NCI-H774 (cell line): ENCODE measurements at places on chromosomes 11 and 22.

DNA sequence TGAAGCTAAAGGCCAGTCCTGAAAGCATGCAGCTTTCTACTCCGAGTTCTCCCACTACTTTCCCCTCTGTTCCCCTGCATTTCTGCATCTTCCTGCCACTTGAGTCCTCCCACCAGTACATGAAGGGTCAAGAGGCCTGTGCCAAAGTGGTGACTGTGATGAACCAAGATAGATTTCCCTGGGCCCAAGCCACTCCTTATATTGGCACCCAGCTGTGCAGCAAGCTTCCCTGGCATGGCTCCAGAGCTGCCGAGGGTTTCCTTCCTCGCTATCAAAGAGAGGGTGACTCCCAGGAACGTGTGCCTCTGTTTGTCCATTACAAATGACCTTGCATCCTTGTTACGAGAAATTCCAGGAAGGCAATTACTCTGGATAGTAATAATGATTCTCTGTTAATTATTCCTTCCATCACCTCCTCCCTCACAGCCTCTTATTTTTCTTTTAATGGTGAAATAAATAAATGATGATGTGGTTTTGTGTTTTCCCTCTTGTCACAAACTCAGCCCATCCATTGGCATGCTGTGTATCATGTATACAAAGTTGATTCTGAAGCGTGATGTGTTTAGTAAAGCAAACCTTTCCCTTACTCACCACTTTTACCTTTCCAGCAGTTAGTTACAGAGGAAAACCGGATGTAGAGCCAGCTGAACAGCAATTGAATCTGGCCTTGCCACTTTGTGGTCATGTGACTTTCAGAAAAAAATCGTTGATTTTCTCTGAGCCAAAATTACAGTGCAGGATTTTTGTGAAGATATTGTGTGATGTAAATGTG is 8.3 kb downstream of the SRSF8 start:
- no peak for DNase-seq

DNA sequence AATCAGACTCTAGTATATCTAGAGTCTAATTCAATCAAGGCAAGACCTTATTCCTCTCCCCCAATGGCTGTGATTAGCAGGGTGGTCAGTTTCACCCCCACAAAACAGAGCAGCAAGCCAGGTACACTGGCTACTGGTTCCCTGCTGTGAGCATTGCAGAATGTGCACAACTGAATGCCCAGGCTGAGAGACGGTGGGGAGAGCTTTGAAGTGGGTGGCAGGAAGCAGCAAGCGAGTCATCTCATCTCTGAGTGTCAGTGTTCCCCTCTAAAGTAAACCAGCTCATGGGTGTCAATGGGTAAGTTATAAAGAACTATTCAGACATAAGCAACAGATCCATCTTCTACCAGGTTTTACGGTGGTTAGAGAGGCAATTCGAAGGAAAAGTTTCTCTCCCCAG is 37.6 kb downstream of the GAB4 start:
- no peak for DNase-seq

DNA sequence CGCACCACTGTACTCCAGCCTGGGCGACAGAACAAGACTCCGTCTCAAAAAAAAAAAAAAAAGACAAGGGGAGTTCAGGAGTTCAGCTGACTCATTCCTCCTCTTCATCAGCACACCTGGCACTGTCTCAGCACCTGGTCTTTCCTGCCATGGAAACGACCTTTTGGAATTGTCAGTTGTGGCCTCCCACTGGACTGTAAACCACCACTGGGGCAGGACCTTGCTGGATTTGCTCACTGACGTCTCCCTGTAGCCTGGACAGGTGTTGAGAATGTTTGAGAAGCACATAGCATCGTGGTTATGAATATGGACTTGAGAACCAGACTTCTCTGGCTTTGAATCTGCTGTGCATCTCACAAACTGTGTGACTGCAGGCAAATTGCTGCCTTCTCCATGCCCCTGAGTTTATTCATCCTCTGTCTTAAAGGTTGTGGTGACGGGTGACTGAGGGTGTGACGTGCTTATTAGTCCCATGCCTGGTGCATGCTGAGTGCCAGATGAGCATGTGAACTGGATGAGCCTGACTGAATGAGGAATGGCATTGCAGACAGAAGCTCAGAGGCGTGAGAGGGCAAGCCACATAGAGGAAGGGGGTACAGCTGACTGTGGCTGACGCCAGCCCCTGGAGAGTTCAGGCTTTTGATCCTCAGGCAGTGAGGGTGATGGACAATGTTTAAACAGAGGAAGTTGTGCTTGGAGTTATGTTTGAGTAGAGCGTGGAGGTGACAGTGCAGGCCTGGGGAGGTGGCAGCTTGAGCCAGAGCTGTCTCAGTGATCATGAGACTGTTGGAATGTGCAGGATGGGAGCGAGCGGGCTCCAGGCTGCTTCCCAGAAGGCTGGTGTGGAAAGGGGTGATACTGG is 12.7 kb downstream of the TOM1 start:
- peak; percentile 6 for DNase-seq

DNA sequence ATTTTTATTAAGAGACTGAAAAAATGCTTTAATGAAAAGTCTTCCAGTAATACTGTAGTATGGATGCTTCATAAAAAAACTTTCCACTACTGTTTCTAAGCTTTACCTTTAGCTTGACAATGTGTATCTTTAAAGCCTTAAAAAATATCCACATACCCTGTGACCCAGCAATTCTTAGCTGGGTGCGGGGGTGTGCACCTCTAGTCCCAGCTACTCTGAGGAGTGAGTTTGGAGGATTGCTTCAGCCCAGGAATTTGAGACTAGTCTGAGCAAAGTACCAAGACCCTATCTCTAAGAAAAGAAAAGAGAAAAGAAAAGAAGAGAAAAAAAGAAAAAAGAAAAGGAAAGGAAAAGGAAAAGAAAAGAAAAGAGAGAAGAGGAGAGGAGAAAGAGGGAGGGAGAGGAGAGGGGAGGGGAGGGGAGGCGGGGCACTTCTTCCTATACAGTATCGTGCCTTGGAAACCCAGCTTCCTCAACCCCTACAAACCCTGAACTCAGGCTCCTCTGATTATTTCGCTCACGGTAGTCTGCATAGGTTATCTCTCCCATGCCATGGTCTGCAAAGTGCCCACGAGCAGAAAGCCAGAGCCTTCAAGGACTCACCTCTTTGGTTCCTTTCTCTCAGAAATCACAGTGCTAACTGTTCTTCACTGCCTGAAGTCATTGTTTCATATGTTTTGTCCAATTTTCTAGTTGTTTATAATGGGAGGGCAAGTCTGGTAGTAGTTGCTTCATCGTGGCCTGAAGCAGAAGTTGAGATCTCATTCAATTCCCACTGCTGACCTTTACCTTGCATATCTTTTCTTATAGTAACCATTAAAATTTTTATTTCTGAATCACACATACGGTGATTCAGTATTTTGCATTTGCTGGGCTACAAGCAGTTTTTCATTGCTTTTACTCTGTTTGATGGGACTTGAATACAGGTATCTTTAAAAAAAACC is 82.2 kb downstream of the FAM83F start:
- no peak for DNase-seq

DNA sequence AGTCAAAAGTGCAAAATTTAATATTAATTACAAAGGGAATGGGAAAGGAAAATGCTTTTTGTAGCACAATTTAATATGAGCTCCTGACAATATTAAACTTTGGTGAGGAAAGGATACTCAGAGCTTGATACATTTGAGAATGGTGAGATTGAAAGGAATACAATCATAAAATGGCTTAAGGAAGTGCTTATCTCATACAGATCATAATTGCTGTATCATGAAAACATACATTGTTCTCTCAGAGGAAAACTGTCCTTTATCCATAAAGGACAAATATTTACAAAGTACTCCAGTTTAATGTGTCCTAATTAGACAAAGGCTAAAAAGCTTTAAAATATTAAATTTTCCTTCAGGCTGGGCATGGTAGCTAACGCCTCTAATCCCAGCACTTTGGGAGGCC is 260.4 kb downstream of the TMEM135 start:
- DNase-seq: no peak

- no peak for DNase-seq
Observed at GRCh38 chr11:100928426-100928825, 201.2 kb downstream of the PGR start.

DNA sequence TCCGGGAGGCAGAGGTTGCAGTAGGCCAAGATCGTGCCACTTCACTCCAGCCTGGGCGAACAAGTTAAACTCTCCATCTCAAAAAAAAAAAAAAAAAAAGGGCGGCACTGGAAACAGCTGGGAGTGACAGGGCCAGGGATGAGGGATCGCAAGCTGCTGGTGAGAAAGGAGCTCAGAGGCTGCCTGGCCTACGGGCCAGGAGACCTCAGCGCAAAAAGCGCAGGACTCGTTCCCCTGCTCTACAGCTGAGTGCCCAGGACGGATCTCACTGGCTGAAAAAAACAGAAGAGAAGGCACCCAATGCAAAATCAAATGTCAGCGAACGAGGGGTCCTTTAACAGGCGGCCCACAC is 650 bp upstream of the NUP50 start:
- DNase-seq: no peak

DNA sequence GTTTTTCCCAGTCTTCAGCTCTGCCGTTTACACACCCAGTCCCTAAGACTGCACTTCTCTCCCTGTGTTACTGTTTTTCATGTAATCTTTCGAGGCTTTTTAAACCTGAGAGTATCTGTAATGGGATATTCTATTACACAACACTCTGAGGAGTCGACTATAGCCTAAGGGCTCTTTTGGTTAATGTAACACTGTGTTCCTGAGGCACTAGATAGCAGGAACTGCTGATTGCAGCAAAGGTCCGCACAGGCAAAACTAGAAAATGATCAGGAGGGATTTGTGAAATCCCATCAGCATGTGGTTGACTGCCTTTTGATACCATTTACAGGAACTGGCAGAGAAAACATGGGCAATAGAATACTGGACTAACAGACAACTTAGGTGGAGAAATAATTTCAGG is 512.3 kb upstream of the RAG2 start:
- no peak for DNase-seq

DNA sequence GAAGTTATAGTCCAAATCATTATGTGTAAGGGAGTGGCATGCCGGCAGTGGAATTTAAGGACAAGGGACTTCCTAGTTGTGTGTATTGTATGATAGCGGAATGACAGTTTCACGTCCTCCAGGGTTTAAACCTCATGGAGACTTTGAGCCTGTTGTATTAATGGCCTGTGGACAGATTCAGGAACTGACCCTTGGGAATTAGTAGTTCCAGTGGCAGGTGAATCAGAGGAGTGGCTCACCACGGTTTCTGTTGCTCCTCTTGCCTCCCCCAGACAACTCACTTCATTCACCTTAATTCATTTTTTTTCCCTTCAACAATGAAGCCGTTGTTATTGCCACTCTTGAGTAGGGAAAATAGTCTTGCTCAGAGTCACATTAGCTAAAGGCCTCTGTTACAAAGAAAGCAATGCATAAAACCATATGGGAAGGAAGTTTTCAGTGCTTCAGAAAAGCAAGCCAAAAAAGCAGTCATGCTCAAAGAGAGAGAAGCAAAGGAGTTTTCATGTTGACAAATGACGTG is 22.6 kb downstream of the AMOTL1 start:
- no peak for DNase-seq

- DNase-seq: no peak
Observed at GRCh38 chr11:125239585-125240560, 75.3 kb downstream of the PKNOX2 start.

DNA sequence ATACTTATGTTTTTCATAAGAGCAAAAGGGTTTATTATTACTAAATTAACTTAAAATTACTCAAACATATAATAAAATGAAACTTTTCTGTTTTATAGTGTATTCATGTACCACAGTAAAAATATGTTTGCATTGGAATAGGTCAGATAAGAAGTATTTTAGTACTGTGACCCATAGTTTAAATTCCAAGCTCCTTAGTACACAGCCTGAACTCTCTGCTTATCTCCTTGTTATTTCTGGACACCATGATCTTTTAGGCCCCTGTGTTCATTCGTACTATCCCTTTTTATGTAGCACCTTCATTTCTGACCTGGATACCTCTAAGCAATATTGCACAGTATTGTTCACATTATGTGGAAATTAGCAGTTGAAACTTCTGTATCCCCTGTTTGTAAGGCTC is 296.7 kb upstream of the SYN3 start:
- no peak for DNase-seq

DNA sequence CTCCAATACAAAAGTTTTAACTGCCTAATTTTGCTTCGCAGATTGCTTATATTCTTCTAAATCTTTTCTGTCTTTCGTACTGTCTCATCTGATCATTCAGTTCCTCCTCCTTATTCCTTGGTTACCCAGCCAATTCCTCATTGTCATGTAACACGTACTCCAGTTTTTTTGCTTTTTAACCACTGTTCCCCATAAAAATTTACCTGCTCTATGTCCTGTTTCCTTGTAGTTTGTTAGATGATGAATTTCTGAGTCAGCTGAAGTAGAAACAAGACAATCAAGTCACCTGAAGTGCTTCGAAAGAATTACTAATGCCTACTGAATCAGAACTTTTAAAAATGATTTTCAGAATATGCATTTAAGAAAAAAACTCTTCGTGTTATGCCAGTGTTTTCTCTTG is 150.6 kb downstream of the CNTN5 start:
- DNase-seq: no peak

DNA sequence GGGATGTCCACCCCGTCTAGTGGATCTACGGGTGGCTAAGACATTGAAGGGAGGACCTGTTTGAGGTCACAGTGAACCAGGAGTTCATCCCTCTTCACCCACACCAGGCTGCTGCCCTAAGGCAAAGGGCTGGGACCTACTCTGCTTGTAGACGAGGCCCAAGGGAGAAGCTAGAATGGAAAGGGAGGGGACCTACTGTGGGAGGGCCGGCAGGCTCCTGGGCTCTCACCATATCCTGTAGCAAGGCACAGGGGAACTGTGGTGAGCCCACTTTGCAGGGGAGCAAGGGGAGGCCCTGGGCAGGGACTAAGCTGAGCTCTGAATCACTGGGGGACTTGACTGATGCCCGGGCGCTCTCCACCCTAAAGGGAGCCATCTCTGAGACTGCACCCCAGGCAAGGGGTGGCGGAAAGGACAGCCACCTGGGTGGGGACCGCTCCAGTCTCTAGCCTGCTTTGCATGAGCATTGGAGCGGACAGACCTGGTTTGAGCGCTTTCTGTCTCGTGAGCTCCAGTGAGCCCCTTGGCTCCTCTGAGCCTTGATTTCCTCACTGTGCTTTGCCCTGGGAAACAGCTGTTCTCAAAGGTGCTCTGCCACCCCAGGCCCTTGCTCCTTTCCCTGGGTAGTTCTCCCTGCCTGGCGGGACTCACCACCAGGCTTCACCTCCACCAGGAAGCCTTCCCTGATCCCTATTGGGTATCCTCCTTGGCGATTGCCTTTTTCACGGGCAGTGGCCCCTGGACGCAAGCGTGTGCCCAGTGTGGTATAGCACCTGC is 24.2 kb downstream of the PARVG start:
- DNase-seq: no peak
